Nucleus accumbens (tissue), 56 donors: ENCODE measurements at places on chromosomes 11 and 22.

DNA sequence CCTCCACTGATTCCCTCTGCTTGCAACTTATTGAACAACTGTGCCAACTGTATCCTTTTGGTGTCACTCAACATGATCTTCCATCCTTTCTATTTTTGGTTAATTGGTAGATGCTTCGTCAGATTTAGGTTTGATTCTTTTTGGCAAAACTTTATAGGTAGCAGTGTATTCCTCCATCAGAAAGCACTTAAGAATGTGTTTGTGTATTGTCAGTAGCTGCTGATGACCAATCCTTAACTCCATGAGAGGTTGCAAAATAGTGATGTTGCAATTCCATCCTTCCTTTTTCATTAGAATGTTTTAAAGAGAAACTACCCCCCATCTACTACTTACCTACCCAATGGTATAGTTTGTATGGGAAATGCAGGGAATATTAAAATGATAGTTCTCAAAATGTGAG is 22.1 kb downstream of the FAM76B start:
- DNase-seq, result no peak

GRCh38 chr22:22180738-22181285 is 63.8 kb upstream of the VPREB1 start:
- no peak for DNase-seq

GRCh38 chr11:8242118-8242475 is 21.6 kb downstream of the LMO1 start:
- DNase-seq, result no peak

- no peak for DNase-seq
These were observed 3.2 kb upstream of the TBX1 start for GRCh38 chr22:19757140-19757984.

DNA sequence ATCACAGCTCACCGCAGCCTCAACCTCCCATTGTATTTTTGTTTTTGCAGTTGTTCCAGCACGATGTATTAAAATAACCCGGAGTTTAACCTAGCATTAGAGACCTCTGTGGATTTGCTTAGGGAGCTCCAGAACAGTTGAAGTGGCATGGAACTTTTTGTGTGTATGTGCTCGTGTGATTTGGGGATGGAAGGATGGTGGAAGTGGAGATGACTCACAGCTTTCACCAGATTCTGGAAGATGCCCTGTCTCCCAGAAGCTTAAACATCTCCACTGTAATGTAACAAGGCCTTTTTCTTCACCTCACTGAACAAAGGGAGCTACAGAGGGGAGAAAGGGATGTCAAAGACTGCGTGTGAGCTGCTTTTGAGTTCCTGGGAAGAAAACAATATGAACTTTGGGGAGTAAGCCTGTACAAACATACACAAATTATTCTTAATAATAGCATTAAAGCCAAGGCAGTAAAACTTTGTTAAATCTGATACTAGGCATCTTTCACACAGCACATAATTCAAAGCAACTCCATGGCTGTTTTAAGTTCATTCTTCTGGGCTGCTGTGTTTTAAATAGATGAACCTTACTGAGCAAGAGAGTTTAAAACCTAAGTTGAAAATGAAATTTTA is 226.4 kb downstream of the ADAMTS15 start:
- no peak for DNase-seq

DNA sequence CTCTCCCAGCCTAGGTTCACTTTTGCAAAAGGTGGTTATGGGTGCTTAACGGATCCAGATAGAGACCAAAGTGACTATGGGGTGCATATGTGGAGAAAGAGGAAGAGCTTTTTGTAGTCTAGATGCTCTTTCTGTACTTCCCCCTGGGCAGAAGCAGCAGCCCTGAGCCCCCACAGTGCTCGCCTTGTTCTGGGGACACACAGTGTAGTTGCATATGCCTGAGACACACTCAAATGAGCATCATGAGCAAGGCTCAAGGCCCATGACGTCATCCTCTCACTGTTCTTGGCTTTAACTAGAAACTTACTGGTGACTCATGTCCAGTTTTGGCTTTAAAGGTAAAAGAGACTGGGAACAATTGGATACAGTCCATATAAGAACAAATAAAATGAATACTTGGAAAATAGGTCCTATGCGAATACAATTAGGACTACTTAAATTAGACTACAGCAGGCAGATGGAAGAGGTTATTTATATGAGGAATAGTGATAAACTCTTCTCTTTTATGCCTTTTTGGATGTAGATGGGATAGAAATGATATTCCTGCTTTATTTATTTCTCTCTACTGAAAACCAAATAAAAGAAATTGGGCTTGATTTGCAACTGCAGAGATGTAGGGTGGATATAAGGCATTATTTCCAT is 20.1 kb upstream of the PEX26 start:
- DNase-seq, result no peak

DNA sequence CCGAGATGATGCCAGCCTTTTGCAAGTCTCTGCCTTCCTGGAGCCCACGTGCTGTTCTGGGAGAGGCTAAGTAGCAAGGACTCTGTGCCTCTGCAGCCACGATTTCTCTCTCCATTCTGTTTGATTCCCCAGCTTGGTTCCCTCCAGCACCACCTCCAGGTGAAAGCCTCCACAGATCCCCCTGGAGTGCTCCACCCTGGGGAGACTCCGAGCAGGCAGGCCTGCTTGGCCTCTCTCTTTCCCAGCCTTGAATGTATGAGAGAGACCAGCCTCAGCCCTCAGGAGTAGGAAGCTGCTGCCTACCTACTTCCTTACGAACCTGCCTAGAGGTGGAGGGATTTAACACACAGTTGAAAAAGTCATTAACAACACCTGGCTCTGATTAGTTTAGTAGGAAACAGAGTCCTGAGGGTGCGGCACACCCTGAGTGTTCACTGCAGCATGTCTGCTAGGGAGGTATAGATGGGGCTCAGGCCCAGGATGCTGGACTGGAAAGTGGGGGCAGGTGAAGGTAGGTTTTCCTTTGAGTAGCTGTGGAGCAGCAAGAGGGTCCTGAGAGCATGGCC is 22.5 kb downstream of the TMPRSS5 start:
- DNase-seq, result no peak

GRCh38 chr11:65887723-65888162 is 528 bp downstream of the FIBP start:
- no peak for DNase-seq

- no peak for DNase-seq
These were observed 79.7 kb downstream of the MAML2 start for GRCh38 chr11:96263238-96263763.

GRCh38 chr11:46240371-46240770 is 37.1 kb upstream of the CREB3L1 start:
- DNase-seq, result no peak

- DNase-seq, result peak; percentile 24
These were observed 10.4 kb downstream of the SEPTIN3 start for GRCh38 chr22:41979423-41980250.

DNA sequence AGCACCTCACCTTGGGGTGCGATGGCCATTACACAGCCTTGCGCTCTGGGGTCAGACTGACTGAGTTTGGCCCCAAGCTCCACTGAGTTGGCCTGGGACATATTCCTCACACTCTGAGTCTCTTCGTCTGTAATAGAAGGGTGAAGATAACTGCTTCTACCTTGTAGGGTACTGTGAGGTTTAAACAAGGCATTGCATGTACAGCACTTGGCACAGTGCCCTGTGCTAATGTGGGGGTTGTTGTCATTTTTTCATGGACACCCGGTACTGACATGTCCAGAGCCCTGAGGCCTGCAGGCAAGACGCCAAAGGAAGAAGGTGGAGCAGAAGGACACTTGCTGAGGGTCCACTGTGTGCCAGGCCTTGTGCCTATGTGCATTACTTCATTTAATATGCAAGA is 50.7 kb downstream of the OTOG start:
- DNase-seq, result no peak

- DNase-seq, result no peak
These were observed 10.9 kb downstream of the KMT5B start for GRCh38 chr11:68202165-68202564.

- no peak for DNase-seq
These were observed 419.2 kb upstream of the SYN3 start for GRCh38 chr22:33477120-33478111.

DNA sequence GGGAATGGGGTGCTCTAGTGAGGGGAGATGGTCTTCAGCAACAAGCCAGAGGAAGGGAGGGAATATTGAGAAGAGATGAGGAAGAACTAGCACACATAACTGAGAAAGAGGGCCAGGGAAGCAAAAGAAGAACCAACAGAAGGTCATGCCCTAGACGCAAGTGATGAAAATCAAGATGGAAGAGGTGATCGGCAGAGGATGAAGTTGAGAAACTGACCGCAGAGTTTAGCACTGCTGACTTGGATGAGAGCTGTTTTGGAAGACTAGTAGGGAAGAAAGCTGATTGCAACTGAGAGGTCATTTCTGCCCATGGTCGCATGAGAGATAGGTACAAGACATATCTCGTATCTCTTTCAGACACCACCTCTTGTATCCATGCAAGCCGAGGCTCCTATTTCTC is 2.9 kb downstream of the SPINDOC start:
- DNase-seq, result no peak

- no peak for DNase-seq
These were observed 74.3 kb downstream of the BRD1 start for GRCh38 chr22:49753276-49753890.

GRCh38 chr11:120383518-120384155 is 47.4 kb downstream of the ARHGEF12 start:
- DNase-seq, result no peak

GRCh38 chr22:37472418-37473006 is 13.7 kb downstream of the MFNG start:
- DNase-seq, result no peak

DNA sequence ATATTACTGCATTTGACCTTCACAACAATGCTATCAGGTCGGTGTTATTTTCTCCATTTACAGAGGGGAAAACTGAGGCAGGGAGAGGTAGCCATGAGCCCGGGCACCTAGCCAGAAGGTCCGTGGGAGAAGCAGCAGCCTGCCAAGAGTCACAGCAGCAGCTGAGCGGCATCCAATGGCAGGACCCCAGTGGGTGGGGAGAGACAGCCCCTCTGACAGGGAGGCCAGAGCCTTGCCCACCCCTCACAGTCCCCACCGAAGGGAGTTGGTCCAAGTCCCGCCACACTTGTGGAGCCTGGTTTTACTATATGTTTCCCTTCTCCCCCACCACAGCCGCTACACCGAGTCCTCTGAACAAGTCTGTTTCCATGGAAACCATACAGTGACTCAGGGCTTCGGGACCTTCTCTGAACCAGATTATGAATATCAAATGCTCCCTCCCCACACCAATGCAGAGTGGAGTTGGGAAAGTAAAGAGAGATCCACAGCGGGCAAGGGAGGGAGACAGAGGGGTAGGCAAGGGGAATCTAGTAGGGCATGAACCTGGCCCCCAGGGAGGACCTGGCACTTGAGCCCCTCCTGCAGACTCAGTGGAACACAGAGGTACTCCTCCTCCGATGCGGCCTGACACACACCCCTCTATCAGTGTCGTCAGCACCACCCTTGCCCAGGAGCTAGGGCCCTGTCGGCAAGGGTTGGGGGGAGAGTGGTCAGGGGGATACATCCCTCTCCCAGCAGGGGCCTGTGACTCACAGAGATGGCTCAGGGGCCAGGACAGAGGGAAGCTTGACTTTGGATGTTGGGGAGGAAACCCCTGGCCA is 2.5 kb downstream of the CHST1 start:
- DNase-seq, result peak; percentile 39
